ENCODE measurements at places on chromosomes 6 and 20. TPM values are rescaled to one million over a fixed set of nuclear protein-coding genes. Genes with fewer than 3 reads are reported as not detected.
A peak's percentile ranks its signal among the peaks of the same experiment; 100 is the strongest.

Gene HLA-G
- not detected for total RNA-seq

Gene NKX2-2
- total RNA-seq = 0.56 TPM

DNA sequence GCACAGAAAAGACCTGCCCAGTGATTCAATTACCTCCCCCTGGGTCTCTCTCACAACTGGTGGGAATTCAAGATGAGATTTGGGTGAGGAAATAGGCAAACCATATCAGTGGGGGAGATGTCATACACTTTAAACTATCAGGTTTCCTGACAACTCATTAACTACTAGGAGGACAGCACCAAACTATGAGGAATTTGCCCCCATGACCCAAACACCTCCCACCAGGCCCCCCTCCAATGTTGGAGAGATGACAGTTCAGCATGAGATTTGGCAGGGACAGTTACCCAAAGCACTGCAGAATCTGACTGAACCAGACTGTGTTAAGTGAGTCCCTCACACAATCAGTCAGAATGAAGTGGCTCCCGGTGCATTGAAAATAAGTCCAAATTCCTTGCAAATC lies 148.0 kb downstream of the TTLL2 start:
- DNase-seq = no peak

- DNase-seq = peak; percentile 70
Measured at GRCh38 chr6:1424306-1424927, 35.0 kb downstream of the FOXF2 start.

DNA sequence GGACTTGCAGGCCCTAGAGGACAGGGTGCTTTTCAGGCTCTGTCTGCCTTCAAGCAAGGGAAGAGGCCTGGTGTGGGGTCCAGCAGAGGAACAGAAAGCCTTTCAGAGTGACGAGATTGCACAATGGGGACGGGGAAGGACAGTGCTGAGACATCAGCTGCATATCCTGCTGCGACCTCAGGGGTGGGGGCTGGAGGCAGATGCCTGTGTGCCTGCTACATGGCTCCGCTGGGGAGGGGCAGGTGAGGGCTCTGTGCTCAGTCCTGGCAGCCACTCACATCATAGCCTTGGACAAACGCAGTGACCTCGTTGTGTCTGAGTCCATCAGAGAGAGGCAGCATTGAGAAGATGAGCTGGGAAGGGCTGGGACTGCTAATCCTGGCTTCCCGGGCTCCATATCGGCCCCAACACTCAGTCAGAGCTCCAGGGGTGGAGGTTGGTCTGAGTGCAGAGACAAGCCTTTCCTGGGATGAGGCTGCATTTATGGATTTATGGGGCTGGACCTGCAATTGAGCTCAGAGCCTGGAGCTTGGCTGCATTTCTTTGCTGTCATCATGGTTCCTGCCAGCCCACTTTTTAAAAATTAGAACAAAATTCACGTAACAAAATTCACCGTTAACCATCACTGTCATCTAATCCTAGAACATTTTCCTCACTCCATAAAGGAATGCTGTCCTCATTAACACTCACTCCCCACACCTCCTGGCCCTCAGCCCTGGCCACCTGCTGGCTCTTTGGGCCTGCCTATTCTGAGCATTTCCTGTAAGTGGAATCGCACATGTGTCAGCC lies 196.9 kb upstream of the SLC24A3 start:
- no peak for DNase-seq
